Activated naive CD4-positive, alpha-beta T cell treated with anti-CD3 and anti-CD28 coated beads, Interleukin-2, amount 50 U/mL, for 16 hours (primary cell): ENCODE measurements at places on chromosomes 4 and X.

DNA sequence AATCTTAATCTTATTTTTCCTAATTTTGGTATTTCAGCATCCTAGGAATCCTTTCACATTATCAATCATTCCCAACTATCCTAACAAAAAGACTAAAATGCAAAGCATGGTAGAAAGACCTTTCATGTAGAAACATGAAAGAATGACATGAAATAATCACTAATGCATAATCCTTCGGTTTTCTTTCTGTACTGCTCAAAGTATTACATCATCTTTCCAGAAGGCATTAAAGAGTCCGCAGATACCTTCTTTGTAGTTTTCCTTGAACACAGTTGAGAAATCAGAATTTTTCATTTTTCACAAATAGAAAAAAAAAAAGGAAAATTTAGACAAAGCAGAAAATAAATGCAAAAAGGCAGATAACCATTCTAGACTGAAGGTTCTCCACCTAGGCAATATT, 11.5 kb downstream of the RCHY1 start:
- DNase-seq = no peak

- no peak for DNase-seq
Measured at GRCh38 chr4:121819216-121819965, 4.3 kb downstream of the CCNA2 start.

DNA sequence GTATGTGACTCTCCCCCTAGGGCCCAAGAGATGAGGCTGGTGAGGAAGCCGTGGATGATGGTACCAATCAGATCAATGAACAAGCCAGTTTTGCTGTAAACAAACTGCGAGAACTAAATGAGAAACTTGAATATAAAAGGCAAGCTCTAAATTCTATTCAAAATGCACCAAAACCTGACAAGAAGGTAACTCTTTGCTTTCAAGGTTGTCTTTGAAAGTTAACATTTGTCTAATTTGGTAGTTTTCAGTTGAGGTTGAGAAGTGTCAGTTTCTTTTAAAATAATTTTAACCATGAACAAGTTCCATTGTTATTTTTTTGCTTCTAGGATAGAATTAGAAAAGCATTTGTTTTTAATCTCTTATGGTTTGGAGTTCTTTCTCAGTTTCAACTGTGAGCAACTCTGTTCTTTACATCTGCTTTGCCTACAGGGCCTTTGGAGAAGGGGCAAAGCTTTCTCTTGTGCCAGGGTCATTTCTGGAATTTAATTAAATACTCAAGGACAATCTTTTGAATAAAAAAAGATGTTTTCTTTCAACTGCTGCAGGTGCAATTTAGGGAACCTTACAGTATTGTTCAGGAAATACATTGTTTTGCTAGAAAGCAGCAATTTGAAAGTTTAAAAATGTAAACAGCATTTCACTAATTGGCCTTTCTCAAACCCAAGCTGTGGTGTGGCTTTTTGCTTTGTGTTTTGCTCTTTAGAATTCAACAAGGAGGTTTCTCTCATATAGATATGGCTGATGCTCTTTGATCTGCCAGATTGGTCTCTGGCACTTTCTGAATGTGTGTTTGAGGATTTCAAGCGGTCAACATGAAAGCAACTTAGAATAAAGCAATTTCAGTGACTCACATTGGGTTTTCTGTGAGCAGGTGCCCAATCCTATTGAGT, 62.9 kb downstream of the LRP2BP start:
- DNase-seq = no peak

DNA sequence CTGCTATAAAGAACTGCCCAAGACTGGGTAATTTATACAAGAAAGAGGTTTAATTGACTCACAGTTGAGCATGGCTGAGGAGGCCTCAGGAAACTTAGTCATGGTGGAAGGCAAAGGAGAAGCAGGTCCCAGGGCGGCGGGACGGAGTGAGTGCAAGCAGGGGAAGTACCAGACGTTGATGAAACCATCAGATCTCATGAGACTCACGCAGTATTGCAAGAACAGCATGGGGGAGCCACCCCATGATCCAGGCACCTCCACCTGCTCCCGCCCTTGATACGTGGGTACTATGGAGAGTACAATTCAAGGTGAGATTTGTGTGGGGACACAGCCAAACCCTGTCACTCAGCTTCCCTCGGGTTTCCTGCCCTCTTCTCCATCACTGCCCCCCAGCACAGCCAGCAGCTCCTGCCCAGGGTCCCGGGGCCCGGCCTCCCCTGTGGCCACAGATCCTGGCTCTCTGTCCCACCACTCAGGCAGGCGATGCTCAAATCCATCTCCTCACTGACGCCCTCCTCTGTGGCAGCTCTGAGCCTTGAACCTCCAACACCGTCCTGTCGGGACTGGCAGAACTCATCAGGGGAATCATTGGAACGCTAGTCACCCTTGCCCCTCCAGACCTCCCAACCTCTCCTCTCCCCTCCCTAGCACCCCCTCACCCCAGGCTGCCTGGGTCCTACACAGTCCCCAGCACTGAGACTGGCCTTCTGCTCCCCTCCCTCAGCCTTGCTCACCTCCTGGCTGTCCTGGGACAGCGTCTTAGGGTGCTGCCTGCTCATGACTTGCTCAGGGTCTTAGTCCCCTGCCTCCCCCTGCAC, 37.6 kb downstream of the FGFRL1 start:
- no peak for DNase-seq

- DNase-seq = no peak
Measured at GRCh38 chrX:154063234-154063633, 34.3 kb downstream of the MECP2 start.

GRCh38 chrX:44585866-44586265, 43.2 kb upstream of the FUNDC1 start:
- no peak for DNase-seq

GRCh38 chr4:140229881-140230280, 75.9 kb upstream of the MAML3 start:
- DNase-seq = no peak

GRCh38 chr4:13452927-13453579, 31.1 kb downstream of the RAB28 start:
- no peak for DNase-seq

DNA sequence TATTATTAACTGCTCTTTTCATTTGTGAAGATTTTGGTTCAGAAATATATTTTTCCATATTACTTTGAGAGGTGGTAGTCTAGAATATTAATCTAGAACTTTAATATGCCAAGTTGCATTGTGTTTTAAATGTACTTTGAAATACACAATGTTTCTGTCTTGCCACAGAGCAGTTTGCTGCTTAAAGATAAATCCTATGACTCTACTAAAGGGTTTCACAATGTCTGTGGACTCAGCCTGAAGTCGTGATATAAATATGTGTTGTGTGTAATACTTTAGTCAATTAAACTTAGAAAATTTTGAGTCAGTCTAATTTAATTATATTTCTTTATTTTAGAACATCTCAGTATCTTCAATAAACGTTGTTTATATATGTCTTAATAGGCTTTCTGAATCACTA, 1771.7 kb upstream of the PCDH7 start:
- no peak for DNase-seq

- DNase-seq = no peak
Measured at GRCh38 chrX:44992775-44993174, 119.8 kb downstream of the KDM6A start.

DNA sequence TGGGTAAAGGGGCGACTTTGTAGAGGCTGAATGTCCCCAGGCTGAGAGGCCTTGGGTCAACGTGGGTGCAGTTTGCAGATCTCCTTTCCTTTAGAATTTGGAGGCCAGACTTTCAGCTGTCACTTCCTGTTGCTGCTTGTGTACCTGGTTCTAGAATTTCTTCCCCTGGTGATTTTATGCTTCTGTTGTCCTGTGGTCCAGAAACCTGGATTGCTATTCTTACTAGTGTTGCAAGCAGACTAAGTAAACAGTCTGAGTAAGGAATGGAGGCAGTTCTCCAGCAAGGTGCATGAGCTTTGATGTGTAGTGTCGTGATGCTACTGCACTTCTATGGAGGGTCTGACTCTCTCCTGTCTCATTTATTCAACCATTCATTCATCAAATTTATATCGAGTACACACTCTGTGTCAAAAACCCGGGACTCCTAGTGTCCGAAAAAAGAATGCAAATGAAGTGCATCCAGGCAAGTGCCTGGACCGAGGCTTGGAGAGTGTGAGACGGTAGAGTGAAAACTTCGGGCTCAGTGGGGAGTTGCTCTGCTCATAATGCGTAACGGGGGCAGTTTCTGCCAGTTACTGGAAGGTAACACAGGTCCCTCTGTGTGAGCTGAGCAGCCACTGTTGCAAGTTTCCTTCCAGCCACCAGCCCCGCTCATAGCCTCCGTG, 83.3 kb downstream of the SORCS2 start:
- DNase-seq = no peak

DNA sequence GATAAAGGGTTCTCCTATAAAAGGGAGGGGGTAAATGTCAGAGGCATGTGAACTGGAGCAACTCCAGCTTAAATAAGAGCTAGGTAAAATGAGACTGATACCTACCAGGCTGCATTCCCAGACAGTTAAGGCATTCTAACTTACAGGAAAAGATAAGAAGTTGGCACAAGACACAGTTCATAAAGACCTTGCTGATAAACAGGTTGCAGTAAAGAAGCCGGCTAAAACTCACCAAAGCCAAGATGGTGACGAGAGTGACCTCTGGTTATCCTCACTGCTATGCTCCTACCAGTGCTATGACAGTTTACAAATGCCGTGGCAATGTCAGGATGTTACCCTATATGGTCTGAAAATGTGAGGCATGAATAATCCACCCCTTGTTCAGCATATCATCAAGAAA, 13.1 kb upstream of the SULT1B1 start:
- DNase-seq = no peak

DNA sequence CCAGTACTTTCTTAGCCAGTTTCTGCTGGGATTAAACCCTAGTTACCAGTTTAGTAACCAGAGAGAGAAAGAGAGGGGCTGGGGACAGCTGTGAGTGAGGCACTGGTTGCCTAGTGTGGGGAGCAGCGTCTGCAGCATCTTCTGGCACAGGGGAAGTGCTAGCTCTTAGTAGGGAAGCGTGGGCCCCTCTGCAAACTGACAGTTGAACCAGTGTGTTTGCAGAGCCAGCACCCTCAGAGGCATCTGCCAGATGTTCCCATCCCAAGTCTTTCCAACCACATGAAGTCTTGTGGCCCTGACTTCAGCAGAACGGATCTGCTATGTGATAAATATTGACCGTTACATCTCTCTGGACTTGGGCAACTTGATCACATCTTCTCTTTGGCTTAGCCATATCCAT, 15.0 kb downstream of the RBMX2 start:
- no peak for DNase-seq

DNA sequence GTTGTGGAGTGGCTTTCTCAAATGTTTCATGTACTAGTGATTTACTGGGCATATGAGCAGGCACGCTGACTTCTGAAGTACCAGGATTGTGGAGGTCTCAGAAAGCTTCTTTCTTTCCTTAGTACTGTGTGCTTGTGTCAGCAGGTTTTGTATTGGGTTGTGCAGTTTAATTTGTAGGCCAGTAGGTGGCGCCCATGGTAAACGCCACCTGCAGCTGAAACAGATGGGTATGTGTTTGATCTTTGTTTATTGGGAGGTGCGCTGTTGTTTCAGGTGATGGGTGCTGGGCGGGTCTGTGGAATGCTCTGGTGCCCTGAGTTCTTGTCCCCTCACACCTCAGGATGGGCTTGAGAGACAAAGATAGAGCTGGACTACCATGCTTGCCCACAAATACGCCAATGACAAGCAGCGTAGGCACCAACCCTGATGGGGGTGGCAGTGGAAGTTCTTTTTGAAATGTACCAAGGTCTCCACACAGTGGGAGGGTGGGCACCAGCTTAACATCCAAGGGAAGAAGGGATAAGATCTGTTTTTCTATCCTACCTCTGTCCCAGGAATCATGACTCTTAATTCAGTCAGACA, 141.5 kb downstream of the RPS6KA6 start:
- DNase-seq = no peak

GRCh38 chr4:105352826-105353225, 121.0 kb downstream of the PPA2 start:
- DNase-seq = no peak

DNA sequence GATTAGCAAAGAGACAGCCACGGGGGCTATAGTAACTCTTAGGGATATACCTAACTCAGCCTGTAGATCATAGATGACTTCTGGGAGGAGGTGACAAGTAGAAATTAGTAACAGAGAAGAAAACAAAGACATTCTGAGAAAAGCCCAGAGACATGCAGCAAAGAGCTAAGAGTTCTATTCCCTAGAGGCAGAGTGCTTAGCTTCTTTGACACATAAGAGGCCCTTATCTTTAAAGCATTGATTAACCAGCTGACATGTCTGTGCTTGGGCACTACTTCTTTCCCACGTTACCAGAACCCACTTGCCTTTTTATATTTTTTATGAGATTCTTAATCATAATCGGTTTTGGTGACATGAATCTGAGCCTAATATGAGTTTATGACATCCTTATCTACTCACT, 179.5 kb downstream of the GABRB1 start:
- no peak for DNase-seq

DNA sequence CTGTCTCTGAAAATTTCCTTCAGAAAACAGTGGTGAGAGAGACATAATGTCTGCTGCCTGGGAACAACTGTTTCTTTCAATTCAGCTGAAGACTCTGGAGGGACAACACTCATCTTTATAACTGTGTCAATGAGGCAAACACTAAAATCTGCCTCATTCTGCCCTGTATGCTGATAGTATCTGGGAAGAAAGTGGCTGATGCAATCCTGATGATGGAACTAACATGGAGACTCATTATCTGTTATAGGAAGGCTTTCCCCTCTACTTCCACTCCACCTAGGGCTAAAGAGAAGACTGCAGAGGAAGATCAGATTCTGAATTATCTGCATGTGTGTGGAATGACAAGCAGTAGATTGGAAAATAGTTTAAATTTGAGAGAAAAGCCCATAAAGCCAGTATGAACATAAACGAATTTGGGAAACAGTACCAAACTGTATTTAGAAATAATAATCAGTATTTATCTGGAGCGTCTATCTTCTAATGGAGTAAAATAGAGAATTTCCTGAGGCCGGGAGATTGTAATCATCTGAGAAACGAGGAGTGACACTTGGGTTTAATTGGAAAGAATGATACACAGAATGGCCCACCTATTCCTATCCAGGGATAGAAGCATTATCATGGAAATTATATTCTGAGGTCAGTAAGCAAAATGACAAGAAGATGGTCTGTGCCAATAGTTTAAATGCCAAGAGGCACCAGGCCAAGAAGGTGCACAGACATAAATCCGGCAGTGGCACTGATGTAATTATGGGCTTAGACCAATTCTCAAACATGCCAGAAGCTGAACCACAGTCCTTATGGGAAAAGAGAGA, 85.4 kb downstream of the SHISA3 start:
- DNase-seq = no peak

DNA sequence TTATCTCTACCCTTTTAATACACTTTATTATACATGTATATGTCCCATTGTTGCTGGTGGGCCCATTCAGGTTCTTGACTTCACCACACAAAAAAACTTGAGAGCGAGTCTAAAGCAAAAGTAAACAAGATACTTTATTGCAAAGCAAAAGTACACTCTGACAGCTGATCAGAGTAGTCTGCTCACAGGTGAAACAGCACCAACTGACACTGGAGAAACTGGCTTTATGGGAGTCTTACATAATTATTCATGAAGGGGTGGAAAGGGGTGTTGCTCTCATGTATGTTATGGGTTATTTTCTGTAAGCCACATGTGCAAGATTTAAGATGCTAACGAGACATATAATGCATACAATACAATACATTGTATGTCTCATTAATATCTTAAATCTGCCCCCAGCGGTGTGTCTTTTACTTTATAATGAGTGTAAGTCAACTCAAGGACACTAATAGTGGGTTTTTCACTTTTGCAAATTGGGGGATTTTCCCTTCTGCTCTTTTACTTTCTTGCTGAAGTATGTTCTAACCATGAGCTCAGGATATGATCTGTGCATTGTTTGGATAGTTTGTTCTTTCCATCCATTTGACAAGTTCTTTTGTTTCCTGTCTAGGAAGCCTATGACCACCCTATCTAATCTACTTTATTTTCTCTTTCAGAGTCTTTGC, 256.1 kb upstream of the ITM2A start:
- DNase-seq = no peak
